ENCODE measurements at places on chromosomes 2 and 18.

GRCh38 chr2:120486441-120486840, 140.5 kb downstream of the INHBB start:
- no peak for DNase-seq

- no peak for DNase-seq
Observed at GRCh38 chr2:33488178-33488690, 11.8 kb downstream of the RASGRP3 start.

GRCh38 chr2:21650569-21650968, 526.8 kb downstream of the TDRD15 start:
- DNase-seq: no peak

DNA sequence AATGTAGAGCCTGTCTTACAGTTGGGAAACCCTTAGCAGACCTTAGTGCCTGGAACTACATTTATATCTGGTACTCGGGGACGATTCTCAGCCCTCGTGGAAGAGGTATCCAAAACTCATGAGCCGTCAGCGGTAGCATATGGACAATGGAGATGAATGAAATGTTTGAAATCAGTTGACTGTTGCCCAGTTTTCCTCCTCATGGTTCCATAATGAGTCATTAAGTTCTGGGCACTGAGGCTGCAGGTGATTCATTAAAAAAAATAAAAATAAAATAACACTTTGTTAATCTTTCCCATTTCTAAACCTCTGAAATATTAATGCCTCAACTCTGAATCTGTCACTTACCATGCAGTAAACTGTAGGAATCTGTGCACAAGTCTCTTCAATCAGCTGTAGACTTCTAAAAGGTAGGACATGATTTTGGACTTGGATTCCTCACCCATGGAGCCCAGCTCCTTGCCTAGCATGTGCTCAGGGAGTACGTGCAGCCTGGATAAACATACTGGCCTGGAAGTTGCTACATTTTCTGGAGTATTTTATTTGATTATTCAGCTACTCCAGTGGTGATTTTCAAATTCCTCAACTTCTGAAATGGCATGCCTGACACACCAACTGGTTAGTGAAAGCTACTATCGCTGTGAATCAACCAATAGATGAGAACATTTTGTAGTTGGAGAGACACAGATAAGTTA, 979.2 kb downstream of the CNTNAP5 start:
- no peak for DNase-seq

GRCh38 chr2:178530625-178531142, 50.4 kb downstream of the PLEKHA3 start:
- no peak for DNase-seq

- DNase-seq: no peak
Observed at GRCh38 chr2:127592761-127593227, 53.2 kb upstream of the GPR17 start.

Data from stimulated activated CD8-positive, alpha-beta memory T cell treated with anti-CD3 and anti-CD28 coated beads, Interleukin-4, amount 100 ng/mL, for 24 hours (primary cell).